Stimulated activated CD8-positive, alpha-beta memory T cell treated with anti-CD3 and anti-CD28 coated beads, Interleukin-15, amount 100 ng/mL, for 48 hours (primary cell): ENCODE measurements at places on chromosomes 4 and X.
A peak's percentile ranks its signal among the peaks of the same experiment; 100 is the strongest.

- DNase-seq = no peak
Observed at GRCh38 chrX:2717312-2717711, 26.2 kb downstream of the CD99 start.

DNA sequence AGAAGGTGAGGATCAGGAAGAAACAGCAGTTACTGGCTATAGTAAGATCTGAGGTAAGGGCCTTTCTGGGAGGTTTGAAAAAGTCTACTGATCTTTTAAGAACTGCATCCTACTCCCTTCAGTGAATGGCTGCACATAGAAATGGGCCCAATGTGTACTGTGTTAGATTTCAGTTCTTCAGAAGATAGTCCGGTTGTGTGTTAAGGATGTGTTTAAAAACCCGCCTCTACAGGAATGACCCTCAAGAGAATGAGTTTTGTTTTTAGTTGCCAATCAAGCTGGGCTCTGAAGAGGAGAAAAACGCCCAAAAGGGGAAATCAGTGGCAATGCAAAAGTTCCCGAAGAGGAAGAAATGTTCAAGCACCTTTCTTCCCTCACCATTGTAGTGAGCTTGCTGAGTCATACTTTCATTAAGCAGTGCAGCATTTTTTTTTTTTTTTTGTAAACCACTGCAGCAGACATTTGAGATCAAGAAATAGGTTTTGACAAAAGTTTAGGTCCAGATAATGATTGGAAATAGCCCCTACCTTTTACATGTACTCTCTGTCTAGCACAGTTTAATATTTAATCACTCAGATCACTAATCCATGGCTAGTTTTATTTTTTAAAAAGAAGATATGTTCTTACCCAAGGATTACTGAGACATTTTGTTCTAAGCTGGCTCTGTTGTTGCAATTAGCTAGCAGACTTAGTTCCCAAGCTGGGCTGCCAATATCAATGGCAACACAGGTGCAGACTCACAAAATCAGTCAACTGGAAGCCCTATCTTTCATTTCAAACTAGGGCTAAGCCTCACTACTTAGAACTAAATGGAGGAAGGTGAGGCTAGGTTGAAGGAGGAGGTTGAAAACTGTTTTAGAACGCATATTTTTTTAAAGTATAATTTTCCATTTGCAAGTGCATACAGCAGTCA, 7.0 kb upstream of the TRPC5OS start:
- no peak for DNase-seq

- no peak for DNase-seq
Observed at GRCh38 chr4:106717091-106717490, 319.0 kb downstream of the DKK2 start.

GRCh38 chr4:152508386-152508785, 27.5 kb downstream of the FBXW7 start:
- DNase-seq = no peak

DNA sequence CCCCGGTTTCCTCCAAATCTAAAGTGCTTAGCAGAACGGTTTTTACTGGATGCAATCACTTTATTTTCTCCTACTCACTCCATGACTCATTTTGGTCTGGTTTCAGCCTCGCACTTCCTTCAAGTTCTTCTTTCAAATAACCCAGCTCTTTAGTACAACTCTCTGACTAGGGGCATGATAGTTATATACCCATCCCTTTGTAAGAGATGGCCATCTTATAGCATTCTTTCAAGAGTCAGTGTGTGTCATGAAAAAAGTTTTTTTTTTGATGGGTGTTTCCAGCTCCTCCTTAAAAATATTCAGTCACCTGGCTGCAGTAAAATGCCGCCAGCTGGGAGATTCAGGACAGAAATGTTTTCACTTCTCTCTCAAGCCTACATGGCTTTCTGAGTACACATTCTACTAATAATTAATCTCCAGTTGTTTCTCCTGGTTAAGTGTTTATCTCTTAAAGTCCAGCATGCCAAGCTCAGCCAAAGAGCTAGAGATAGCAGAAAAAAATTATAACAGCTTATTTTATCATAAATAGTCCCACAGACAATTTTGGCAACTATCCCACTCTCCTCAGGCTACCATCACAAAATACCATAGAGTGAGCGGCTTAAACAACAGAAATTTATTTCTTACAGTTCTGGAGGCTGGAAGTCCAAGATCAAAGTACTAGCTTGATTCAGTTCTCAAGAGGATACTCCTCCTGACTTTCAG, 139.3 kb downstream of the GASK1B start:
- no peak for DNase-seq

DNA sequence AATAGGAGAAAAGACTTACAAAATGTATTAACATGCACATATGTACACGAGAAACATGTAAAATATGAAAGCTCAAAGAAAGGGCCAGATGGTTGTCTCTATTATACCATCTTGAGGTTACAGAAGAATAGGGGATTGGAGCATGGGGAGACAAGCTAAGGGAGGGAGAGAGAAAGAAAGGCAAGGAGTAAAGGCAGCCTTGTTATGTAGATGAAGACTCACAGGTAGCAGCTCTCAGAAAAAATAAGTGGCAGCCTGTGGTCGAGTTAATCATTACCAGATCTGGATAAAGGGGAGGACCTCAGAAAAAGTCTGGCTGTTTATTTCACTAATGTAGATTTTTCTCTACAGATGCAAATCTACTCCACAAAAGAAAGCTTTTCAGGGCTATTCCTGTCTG, 26.6 kb upstream of the PPP1R2C start:
- no peak for DNase-seq

GRCh38 chrX:79259073-79259689, 108.0 kb downstream of the ITM2A start:
- peak; percentile 17 for DNase-seq

GRCh38 chrX:129545408-129545807, 5.3 kb downstream of the OCRL start:
- DNase-seq = no peak

DNA sequence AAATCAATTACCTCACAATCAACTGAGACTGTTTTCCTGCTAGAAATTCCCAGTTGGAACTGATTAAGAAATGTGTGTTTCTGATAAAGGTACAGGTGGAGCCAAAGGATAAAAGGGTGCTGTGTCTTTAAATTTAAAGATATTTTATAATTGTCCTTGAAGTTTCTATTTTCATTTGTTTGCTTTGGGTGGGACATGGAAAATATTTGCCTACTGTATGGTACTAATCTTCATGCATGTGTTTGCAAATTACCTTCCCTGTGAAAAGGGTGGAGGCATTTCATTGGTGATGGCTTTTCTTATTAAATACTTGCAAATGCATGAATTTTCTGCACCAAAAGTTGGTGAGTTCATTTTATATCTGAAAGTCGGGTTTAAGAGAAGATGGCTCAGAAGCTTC, 215.9 kb downstream of the RELL1 start:
- DNase-seq = no peak

DNA sequence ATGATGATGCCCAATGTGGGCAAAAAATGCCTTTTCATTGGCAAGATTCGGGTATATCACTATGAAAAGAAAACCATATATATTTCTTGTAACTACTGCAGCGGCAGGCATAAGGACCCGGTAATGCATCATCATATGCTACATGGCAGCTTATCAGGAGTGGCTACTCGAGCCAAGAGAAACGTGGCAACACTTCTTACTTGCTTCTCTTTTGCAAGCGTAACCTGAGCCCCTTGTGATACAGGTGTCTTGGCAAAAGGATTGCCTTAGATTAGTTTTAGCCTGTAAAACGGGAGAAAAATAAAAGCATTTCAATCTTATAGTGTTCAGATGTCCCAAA, 280.3 kb downstream of the SPRY1 start:
- no peak for DNase-seq

DNA sequence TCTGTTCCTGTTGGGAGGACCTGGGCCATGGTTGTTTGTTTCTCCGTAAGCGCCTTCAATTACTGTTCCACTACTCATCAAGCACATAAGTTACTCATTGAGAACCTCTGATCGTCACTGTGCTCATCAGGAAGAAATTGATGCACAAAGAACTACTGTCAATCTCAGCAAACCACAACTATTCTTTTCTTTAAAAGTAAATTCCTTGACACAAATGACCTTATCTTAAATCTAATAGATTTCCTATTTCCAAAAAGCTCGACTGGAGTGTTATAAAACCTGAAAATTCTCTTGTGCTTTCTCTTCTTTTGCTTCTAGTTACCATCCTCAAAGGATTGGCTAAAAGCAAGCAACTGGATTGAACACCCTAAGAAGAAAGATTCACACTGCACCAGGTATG, at the start of gene MUC7:
Gene MUC7, plus strand, starts transcription at position 301 of the 400 bp plus-strand sequence. CDS start 1,825 bp downstream, outside the sequence.
- no peak for DNase-seq

DNA sequence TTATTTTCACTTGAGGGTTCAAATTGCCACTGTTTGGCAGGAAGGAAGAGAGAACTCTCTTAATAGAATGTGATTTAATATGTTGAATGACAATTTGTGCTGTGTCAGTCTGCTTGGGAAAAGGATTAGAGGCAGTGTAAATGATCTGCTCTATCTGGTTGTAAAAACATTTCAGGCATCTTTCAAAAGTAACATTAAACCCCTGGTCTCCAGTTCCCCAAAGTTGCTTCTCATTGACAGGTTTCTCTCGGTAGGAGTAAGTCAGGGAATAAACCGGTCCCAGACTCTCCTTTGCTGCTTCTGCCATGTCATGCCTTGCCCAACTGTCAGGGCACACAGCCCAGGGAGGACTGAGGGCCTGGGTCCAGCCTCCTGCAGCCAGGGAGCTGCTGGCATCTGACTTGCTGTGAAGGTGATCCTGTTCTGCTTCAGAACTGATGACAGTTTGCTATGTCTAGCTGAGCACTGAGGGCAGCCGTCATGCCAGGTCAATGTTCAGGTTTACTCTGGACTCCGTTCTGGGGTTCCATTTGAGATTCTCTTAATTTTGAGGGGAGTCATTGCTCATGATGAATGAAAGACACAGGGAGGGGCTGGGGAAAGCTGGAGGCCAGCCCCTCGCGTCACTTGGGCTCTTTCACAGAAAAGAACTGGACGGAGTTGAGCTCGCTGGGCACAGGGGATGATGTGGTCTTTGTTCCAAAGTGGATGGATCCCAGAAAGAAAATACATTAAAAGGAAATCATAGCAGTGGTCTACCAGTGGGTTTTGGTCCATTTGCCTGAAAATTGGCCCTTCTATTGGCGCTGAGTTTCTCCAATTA, 312.4 kb downstream of the ARHGAP10 start:
- DNase-seq = no peak
